ENCODE measurements at places on chromosomes 2 and 18.
A peak's percentile ranks its signal among the peaks of the same experiment; 100 is the strongest.

DNA sequence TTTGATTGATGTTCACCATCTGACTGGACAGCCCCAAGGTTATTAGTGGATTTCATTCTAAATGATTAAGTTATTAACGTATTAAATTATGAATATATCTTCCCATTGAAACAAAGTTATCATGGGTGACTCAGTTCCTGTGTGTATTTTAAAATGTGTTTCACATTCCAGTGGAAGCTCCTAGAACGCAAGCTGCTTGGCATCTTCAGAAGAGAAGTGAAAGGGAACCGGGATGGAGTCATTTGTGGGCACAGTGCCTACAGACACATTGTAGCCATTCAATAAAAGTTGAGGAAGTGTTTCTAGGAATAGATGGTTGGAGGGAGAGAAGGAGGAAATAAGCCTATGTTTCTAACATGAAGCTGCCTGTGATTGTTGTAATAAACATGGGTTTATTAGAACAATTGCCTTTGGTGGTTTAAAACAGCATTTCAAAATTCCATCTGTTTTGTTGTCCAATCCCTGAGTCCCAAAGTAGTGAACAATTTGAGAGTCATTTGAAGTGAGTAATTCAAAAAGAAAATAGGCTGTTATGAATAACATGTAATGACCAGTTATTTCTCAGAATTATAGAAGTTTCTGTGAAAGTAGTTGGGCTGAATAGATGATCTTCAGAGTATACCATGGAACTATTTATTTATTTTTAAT lies 143.5 kb downstream of the PKP4 start:
- no peak for DNase-seq

- no peak for DNase-seq
These were observed 681.6 kb downstream of the BCL11A start for GRCh38 chr2:59871830-59872229.

- no peak for DNase-seq
These were observed 127.8 kb downstream of the ARHGAP28 start for GRCh38 chr18:6857300-6857699.

DNA sequence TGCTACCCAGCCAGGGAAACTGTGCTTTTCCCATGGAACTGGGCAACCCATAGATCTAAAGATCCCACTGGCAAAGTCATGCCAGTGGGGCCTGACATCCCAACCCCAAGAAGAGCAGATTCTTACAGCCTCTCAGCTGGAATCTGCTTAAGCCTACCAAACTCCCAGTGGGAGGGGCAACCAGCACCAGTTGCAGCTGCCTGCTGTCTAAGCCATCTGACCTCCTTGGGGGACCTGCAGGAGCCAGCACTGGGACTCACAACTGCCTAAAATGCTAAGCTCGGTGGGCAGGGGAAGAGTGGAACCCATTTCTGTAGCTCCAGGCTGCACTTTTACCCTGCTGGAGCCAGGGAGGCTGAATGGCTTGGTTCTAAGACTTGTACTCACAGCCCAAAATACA lies 770.7 kb upstream of the SLC8A1 start:
- no peak for DNase-seq

GRCh38 chr2:64838817-64839216 lies 150.4 kb upstream of the SLC1A4 start:
- DNase-seq: no peak

- DNase-seq: peak; percentile 54
These were observed 20.4 kb upstream of the CD226 start for GRCh38 chr18:69968039-69968438.

GRCh38 chr2:37711308-37711731 lies 39.9 kb upstream of the CDC42EP3 start:
- no peak for DNase-seq

DNA sequence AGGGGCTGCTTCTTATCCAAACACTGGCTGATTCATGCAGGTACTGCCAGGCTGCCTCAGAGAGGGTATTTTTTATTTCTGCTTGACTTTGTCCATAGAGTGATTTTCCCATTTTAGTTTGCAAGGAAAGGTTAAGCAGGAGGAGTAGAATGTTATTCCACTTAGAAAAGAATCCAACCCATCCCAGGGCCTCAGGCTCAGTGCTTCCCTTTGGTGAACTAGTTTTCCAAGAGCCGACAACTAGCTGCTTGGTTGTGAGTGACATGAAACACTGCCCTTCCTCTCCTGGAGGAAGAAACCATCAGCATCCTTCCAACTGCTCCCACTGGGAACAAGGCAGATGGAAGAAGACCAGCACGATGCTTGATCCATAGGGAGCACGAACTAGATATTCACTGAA lies 58.5 kb downstream of the BCL2 start:
- DNase-seq: no peak

GRCh38 chr2:9234680-9235146 lies 28.1 kb downstream of the ASAP2 start:
- DNase-seq: no peak

DNA sequence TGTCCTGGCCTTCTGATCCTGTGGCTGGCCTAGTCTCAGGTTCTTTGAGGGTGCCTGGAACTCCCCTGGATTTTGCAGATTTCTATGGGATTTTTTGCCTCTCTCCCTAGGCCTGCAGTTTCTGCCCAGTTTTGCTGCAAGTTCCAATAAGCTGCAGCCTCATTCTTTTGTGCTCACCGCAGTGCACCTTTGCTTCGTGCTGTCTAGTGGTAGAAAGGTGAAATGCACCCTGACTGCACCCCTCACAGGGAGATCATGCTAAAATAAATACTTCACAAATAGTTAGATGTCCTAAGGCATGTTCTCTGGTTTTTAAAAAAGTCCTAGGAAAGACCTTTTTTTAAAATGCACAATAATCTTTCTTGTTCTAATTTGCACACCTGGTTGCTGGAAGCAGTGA lies 72.5 kb downstream of the GNAL start:
- DNase-seq: no peak

- DNase-seq: no peak
These were observed 170.2 kb downstream of the ATAD2B start for GRCh38 chr2:23756593-23757292.

DNA sequence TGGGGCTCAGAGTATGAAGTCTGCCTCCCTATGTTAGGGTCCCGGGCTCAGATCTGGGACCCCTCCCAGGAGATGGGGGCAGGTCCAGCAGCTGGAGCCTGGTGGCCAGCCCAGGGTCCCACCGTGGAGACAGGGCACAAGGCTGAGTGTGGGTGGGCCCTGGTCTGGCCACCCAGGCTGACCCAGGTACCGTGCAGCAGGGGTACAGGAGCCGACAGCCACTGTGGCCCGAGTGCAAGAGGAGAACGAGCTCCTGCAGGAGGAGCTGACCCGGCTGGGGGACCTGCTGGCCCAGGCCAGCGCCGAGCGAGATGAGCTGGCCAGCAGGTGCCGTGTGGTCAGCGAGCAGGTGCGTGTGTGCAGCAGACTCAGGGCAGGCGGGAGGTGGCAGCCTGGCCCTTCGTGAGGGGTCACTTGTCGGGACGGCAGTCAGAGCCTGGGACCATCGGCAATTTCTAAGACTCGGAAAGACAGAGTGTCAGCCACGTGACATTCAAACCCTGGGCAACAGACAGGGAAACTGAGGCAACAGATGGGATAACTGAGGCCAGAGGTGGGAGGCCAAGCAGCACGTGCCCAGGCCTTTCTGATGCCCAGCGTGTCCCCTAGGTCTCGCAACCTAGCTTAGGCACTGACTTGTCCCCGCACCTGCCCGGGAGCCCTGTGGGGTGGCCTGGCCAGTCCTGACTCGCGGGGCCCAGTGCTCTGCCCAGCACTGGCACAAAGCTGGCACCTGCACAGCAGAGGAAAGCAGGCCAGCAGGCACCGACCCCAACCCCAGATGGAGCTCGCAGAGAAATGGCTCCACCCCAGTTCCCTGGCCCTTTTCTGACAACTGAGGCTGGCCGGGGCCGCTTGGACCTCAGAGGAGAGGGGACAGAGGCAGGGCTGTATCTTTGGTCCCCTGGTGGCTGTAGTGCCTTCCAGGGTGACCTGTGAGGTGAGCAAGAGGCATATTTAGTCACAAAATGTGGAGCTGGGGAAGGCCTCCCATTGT lies 13.9 kb downstream of the CROCC2 start:
- DNase-seq: no peak

GRCh38 chr2:42935692-42936671 lies 143.6 kb upstream of the HAAO start:
- no peak for DNase-seq

GRCh38 chr2:229060147-229060546 lies 210.9 kb downstream of the PID1 start:
- DNase-seq: no peak

- no peak for DNase-seq
These were observed 179.4 kb upstream of the ZFP36L2 start for GRCh38 chr2:43405829-43406228.

- no peak for DNase-seq
These were observed 94.5 kb upstream of the LMAN1 start for GRCh38 chr18:59453468-59453961.

DNA sequence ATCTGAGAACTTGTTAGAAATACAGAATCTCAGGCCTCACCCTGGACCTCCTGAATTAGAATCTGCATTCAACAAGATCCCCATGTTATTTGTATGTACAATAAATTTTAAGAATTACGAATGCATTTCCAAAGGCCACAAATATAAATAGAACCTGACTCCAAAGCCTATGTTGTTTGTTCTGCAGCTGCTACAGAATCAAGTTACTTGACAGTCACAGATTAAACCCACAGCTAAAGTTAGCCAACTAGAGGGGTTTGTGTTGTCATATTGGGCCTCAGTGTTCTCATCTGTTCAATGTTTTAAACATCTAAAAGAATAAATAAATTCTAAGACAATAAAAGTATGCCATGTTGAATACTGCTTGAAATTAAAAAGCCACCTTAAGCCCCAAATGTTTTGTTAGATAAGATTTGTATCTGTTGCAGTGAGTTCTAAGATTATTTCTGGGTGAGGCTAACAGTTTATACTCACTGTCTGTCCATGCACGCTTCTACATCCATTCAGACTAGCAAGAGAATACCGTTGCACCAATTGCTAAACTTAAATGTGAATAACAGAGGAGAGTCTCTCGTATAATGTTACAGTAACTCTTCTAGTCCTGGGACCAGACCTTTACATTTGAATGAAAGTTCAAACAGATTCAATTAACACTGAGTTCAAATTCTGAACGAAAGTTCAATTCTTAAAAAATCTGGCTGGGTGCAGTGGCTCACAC lies 200.4 kb downstream of the MEMO1 start:
- DNase-seq: no peak

DNA sequence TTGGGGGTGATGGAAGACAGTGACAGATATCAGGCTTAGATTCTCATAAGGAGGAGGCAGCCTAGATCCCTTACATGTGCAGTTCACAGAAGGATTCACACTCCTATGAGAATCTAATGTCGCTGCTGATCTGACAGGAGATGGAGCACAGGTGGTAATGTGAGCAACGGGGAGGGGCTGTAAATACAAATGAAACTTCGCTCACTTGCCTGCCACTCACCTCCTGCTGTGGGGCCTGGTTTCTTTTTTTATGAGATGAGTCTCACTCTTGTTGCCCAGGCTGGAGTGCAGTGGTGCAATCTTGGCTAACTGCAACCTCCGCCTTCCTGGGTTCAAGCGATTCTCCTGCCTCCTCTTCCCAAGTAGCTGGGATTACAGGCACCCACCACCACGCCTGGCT lies 258.6 kb downstream of the EN1 start:
- DNase-seq: no peak

- DNase-seq: no peak
These were observed 313.8 kb downstream of the RIT2 start for GRCh38 chr18:42801706-42802105.

DNA sequence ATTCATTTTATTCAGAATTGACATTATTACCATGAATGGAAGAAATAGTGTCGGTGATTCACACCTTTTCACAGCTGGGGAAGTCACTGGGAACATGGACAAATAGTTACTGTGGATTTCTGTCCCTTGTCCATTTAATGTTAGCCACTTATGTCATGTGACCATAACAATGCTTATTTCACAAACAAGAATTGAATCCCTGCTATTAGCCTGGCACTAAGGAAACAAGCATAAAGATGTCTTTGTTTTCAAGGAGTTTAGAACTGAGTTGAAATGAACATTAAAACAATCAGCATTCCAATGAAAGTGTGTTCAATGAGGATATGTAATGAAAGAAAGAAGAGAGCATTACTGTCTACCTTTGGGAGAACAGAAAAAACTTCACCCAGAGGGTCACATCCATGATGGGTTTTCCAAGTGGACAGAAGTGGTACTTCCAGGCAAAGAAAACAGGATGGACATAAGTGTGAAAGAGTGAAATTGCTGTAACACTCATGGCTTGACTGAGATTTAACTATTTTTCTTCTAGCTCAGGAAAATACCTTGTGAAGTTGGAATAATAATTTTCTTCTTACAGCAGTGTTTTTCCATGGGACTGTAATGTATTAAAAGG lies 324.5 kb upstream of the UBE2E3 start:
- no peak for DNase-seq

GRCh38 chr18:49814147-49814499 lies 790 bp upstream of the ACAA2 start:
- DNase-seq: peak; percentile 54

DNA sequence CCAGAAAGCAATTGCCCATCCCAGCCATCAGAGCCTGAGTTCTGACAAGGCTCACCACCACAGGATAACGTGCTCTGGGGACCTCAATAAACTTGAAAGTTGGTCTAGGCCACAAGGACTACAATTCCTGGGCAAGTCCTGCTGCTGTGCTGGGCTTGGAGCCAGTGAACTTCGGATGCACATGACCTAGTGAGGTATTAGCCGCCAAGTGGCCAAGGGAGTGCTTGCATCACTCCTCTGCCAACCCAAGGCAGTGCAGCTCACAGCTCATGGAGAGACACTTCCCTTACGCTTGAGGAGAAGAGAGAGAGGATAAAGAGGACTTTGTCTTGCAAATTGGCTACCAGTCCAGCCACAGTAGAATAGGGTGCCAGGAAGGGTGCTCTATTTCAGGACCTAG lies 219.6 kb downstream of the MBD2 start:
- no peak for DNase-seq

GRCh38 chr2:150165988-150166312 lies 321.5 kb downstream of the RND3 start:
- DNase-seq: no peak

- DNase-seq: peak; percentile 27
These were observed 65.4 kb downstream of the LRRFIP1 start for GRCh38 chr2:237692601-237693290.

DNA sequence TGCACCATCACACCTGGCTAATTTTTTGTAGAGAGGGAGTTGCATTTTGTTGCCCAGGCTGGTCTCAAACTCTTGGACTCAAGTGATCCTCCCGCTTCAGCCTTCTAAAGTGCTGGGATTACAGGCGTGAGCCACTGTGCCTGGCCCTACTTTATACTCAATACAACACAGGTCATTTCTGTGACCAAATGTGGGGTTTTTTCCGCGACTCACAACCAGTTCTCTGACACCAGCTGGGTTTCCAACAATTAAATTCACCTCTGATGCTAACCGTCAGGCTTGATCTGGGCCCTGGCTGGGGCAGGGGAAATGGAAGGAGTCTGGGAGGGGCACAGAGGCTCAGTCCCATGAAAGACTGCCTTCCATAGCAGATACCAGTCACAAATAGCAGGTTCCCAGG lies 64.8 kb upstream of the MCFD2 start:
- DNase-seq: no peak

- DNase-seq: no peak
These were observed 976.8 kb upstream of the CRIM1 start for GRCh38 chr2:35378791-35379190.

- no peak for DNase-seq
These were observed 186.6 kb downstream of the C1D start for GRCh38 chr2:67876176-67876575.

- DNase-seq: no peak
These were observed 39.4 kb upstream of the GPAT2 start for GRCh38 chr2:96074156-96074555.

All from NCI-H748 treated with DMSO at 0.1 percent for 48 hours (cell line).